DMS79 (cell line): ENCODE measurements at places on chromosomes 7 and 10.

DNA sequence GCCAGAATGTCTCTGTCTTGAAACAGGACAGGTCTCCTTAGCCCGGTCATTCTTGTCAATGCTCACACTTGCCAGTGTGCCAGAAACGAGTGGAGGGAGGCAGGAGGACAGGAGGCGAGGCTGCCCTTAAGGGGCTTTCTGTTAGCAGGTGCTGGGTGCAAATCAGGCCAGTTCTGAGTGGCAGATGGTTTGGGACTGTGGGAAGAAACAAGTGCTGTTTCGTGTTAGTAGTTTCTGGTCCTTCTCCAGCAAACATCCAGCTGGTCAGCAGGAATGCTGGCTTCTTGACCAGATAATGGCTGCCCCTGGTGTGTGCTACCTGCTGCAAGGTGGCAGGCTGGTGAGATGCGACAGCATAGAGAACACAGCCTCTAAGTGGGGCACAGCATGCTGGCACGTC, 8.2 kb upstream of the NDUFB2 start:
- DNase-seq: no peak

- DNase-seq: peak; percentile 77
Measured at GRCh38 chr10:12605580-12606405, 256.4 kb downstream of the CAMK1D start.

DNA sequence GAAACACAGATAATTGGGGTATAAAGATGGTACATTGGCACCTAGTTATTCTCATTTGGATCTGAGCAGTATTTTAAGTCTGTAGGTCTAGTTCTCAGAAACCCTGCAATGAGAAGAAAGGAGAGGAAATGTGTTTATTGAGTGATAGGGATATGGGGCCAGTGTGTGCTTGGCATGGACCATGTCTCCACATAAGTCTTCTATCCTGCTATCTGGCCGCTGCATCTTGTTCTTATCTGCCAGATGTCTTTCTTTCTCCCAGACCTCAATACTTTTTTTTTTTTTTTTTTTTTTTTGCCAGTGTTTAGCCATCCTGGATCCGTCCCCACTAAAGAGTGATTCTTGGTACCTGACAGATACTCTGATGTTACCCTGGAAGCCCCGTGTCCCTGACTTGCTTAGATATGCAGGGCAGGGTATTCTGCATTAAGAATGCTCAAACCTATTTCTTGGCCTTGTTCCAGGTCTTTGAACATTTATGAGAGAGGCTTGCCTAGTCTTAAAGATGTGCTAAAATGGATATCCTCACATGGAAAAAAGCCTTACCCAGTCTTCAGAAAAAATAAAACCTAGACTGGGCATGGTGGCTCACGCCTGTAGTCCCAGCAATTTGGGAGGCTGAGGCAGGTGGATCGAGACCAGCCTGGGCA, 10.0 kb downstream of the MTURN start:
- no peak for DNase-seq

DNA sequence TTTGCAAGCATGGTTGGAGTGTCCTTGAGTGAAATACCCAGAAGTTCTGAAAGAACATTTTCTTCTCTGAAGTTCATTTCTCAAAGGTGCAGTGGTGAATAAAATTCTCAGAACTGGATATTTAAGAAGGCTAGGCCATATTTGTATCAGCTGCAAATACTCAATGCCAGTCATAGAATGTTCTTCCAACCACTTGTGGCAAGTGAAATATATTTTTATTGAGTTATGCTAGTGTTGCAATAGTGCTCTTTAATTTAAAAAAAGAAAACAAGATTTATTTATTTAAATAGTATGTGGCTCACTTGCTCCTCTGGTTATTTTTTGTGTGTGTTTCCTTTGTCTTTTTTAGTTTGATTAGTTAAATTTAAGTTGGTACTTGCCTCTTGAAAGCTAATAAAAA, 64.5 kb downstream of the PALS2 start:
- no peak for DNase-seq

DNA sequence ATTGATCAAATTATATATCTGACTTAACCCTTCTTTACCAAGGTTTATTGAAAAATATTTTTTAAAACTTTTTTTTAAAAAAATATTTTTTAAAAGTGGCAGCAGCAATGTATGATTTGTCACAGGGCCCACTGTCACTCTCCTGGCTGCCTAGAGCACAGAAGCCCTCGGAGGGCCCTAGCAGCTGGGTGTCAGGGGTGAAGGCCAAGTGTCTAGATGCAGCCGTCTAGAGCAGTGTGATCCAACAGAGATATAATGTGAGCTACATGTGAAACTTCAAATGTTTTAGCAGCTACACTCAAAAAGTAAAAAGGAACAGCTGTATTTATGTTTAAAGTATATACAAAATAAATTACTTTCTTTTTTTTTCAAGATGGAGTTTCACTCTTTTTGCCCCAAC, 112.7 kb downstream of the ARHGAP22 start:
- DNase-seq: no peak

DNA sequence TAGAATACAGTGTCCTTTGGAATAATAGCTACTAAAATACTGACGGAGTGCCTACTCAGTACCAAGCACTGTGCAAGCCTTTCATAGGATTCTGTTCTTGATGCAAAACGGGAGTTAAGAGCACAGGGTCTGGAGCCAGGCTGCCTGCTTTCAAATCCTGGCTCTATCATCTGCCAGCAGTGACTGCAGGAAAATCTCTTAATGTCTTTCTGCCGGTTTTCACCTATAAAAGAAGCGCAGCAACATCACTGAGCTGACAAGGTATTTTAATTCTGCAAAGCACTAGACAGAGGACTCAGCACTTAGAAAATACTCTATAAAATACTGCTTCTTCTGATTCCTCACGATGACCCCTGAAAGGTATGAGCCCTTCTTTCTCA, 659 bp downstream of the FIGNL1 start:
- DNase-seq: peak; percentile 10

DNA sequence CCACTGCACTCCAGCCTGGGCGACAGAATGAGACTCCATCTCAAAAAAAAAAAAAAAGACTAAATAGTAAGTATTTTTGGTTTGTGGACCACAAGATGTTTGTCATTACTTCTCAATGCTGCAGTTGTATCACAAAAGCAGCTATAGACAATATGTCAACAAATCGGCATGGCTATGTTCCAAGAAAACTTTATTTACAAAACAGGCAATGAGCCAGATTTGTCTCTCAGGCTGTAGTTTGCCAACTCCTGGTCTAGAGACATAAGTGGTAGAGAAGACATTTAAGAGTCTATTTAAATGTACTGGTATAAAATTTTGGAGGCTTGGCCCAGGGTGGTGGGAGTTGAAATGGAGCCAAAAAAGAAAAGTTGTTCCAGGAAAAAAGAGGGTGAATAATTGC, 185.8 kb downstream of the SORCS1 start:
- DNase-seq: no peak

GRCh38 chr10:131195558-131196159, 115.9 kb downstream of the TCERG1L start:
- no peak for DNase-seq

- no peak for DNase-seq
Measured at GRCh38 chr7:2886391-2886790, 42.3 kb upstream of the GNA12 start.

DNA sequence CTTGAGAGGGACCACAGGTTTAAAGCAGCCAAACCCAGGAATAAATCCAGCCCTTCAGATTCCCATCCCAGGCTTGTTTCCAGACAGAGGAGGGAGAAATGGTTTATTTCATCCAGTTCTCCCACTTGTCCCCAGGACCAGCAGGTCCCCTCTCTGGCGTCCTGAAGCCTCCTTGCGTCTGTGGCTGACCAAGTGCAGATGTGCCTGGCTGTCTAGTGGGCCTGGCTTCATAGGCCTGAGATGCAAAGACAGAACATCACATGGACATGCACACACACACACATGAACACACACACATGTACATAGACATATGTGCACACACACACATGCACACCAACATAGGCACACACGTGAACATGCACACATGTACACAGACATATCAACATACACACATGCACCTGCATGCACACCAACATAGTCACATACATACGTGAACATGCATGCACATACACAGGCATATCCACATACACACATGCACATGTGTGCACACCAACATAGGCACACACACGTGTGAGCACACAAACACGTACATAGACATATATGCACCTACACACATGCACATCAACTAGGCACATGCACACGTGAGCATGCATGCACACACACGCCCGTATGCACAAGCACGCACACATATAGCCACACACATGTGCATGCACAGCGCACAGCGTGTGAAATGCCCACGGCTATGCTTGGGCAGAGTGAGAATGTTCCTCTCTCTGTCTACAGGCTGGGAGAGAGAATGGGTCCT, 10.7 kb downstream of the FOXL3 start:
- no peak for DNase-seq

DNA sequence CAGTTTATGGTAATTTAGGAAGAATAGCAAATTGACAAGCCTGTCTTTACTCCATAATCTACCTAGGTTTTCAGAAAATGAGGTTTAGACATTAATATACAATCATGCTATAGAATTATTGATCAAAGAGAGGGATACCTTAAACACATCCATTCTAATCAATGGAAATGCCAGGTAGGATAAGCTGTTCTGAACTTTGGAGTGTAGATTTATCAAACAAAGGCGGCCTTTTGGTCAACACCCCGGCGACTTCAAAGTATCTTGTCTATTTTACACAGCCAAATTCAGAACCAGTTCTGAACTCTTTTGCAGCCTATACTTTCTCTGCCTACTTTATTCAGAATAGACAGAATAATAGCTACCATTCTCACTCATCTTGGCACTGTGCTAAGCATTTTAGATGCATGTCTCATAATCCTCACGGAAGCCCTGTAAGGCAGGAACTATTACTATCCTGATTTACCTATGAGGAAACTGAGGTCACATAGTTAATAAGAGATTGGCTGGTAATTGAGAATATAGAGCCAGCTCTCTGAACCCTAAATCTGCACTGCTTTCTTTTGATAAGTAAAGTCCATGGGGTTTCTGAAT, 641.9 kb upstream of the LRRTM3 start:
- DNase-seq: no peak

- no peak for DNase-seq
Measured at GRCh38 chr10:132955479-132955878, 13.1 kb upstream of the CFAP46 start.

- DNase-seq: no peak
Measured at GRCh38 chr10:28986117-28986792, 302.6 kb upstream of the LYZL1 start.

DNA sequence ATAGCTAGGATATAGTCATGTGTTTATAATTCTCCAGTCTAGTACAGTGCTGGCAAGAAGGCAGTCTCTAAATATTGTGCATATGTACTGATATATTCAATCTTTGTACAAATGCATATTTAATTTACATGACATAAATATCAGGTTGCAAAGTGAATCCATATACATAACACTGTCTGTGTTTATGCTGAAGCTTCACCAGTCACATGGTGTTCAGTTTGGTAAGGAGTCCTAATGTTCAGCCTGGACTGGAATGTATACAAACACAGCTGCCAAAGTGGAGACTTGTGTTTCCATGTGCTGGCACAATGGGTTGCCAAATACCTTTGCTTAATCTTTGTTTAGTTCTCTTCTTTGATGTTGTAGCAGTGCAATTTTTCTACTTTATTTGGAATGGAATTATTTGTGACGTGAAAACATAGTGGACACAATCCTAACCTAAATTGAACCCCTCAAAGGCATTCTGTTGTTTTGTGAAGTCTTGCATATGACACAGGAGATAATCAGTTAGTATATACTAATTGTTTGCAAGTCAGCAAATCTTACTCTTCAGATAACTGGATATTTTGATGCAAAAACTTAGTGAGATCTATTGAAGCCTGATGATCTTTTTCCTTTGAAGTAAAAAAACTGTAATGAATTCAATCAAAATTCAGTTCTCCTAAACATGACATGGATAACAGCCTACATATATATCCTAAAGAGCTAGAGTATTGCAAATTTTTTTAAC, 17.3 kb upstream of the ARL4A start:
- DNase-seq: no peak

DNA sequence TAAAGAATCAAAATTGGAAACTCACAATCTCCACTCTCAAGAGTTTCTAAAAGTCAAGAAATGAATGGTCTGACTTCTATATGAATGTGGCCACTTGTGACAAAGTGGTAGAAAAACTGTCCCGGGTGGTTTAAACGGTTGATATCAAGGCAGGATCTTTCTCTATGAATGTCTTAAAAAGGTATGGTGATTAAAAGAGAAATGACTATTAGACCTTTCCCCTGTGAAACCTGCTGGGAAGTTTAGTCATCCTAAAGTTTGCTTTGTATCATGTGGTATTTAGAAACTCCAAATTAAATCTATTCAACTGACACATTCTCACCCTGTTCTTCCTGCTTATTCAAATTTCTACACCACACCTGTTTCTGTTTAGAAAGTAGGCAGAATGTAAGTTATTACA, 492.5 kb downstream of the XPNPEP1 start:
- DNase-seq: no peak

GRCh38 chr7:91847876-91848588, 32.5 kb downstream of the MTERF1 start:
- DNase-seq: no peak

DNA sequence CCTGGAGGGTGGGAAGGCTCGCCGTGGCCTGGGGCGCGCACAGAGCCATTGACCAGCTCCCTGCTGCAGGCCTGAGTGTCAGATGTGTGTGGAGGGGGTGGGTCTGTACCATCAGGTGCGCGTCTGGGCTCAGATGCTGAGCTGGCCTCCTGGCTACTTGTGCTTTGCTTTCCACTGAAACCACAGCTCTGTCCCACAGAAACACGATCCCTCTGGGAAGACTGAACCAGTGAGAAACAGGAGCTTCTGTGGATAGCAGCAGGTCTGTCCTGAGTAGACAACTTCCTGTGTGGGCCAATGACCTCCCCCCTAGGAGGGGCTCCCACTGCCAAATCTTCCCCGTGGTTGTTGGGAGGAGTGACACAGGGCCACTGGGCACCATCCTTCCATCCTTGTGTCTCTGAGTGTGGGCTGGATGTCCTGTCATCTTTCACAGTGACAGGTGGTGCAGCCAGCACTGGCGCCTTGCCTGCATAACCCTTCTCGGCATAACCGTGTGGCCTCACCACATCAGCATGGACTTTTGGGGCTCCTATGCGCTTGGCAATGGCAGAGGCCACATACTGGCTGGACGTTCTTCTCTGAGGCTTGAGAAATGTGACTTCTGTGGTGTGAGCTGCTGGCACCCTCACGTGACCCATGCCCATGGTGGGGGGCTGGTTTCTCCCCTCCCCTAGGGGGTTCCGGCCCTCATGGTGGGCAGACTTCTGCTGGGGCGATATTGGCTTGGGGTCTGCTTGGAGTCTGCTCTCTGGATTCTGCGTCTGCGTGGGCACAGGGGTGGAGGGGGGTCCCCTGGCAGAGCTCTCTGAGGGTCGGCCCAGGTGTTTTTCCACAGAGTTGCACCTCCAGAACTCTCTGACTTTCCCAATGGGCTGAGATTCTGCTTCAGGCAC, 245.5 kb upstream of the GRB10 start:
- DNase-seq: no peak

DNA sequence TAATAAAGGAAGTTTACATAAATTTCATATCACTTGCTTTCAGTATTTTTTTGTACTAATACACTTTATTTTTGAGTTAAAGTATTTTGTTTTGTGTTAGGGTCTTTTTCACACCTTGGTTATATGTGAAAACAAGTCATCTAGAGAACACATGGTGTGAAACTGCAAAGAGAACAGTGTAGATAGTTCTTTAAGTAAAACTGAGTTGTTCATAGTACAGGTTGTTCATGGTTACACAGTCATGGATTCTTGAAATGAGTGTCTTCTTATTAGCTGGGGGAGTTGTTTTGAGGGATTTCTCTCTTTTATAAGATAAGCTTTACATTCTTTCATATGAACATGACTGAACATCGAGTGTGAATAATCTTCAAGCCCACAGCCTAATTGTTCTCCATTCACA, 244.2 kb downstream of the THSD7A start:
- no peak for DNase-seq

- no peak for DNase-seq
Measured at GRCh38 chr7:7370076-7370475, 165.6 kb downstream of the COL28A1 start.

- no peak for DNase-seq
Measured at GRCh38 chr10:62727934-62728333, 76.6 kb upstream of the ADO start.
